Pancreas (tissue), 10 donors: ENCODE measurements at places on chromosomes 6 and 20.

DNA sequence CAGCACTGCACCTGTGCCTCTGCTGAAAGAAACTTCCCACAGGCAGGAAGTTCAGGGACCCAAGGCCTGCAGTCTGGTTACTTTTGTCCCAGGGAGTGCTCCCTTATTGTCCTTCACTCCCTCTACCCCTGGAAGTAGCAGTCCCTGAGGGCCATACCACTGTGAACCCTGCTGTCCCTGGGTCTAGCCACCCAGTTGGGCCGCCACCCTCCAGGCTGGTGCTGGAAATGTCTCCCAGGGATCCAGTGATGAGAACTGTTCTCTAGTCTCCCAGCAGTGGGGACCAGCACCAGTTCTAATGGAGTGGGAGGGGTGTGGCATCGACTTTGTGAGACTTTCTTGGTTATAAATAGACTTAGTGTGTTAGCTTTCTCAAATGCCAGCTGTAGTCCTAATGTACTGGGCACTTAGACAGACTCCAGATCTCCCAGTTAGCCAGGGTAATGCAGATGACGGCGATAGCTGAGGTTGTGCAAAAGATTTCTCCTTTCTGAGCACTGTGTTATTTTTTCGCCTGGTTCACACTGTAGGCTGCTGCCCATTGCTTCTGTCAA lies 462.5 kb downstream of the CDH26 start:
- no peak for DNase-seq

- no peak for DNase-seq
These were observed 251.6 kb upstream of the TAB2 start for GRCh38 chr6:149065658-149066556.

- no peak for DNase-seq
These were observed 365.3 kb upstream of the PTCHD4 start for GRCh38 chr6:48476257-48476656.

DNA sequence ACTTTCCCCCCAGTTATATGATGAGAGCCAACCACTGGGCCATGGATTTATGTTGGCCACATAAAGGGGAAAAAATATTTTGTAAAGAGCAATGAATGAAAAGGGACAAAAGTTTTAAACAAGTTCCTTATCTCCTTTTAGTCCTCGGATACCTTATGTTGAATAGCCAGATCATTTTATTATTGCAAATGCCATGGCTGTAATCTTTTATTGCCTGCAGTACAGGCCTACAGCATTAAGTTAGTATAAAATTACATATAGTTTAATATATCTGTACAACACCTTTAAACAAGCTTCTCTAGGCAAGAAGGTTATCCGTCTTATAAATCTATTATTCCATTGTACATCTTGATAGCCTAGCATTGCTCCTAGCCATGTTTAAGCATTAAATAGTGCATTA lies 93.9 kb upstream of the SLC35B3 start:
- DNase-seq = no peak

DNA sequence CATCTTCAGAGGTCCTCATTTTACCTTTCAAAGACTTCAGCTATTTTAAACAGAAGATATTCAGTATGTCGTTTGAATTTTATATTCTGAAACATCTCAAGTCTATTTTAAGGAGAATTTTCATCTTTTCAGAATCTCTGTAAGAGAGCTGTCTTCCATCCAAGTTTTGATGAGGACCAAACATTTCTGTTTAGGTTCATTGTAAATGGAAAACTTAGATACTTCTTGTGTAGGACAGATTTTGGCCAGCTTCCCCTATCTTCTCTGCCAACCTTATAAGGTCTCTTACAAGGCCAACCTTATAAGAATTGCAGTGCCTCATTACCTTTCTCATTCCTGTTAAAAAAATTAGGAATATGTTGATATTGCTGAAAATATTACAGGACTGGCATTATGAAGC lies 88.1 kb downstream of the AKAP7 start:
- DNase-seq = no peak

DNA sequence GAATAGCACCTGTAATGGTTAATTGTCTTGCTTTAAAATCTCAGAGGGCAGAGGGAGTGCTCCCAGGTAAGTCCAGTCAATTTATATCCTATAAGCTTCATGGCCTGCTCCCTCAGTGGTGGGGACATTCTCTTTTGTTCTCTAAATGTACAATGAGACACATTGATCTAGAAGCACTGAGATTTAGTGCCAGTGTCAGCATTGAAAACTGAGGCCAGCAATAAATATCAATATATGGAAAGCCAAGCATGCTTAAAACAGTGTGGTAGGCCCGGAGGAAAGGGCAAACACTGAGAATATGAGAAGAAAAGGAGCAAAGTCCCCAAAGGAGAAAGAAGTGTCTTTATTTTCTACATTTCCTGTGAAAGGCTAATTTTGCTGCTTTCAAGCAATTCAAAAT lies 68.4 kb upstream of the CCN2 start:
- DNase-seq = no peak

DNA sequence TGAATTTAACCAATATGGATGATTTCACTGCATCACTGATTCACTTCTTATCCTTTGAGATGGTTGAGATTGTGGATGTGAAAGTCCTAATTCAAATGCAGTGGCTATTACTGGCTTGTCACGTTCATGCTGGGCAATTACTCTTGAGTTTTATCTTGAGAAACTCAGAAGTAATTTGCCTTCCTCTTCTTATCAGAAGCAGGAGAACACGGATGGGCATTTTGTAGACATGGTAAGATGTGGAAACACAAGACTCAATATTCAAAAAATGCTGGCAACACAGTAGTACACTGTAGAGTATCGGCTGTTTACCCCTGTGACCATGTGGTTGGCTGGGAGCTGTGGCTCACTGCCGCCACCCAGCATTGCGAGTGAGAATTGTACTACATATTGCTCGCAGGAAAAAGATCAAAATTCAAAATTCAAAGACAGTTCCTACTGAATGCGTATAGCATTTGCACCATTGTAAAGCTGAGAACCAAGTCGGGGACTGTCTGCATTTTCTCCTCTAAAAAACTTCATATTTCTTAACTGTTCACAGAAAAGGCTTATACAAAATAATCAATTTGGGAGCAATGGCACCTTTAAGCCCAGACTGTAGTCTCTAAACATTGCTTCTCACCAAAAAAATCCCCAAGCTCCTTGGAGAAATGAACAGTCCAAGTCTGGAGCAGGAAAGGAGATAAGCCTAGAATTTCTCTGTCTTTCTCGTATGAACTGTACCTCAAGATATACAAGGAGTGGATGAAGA lies 61.9 kb upstream of the ELOVL5 start:
- no peak for DNase-seq

- DNase-seq = peak; percentile 2
These were observed 31.8 kb downstream of the SUN5 start for GRCh38 chr20:32972181-32973076.

DNA sequence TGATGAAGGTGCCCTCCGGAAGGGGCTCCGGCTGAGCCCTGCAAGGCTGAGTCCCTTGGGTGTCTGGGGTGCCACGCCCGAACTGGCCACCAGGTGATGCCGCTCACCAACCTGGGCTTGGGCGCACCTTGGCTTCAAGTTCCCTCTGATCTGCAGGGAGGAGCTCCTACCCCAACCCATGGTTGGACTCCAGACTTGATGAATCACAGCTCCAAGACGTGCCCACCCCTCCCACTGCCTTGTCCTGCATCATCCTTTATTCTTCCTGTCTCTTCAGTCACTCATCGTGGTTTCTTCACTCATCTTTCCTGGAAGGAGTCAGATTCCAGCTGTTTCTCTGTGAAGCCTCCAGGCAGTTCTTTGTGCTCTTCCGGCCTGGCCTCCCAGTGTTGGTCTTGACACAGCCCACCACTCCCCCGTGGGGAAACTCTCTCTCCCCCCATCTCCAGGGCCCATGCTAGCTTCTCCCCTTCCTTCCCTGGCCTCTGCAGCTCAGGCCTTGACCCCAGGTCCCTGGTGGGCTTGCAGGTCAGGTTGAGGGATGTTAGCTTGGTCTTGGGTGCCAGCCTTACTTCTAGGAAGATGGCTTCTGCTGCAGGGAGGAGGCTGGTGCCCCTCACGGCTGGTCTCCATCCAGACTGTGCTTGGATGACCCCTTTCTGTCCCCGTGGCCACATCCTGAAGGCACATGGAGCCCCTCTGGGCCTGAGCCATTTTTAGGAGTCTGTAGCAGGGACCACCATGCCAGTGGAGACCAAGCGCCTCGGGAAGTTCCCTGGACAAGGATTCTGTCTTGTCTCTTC lies 2.6 kb upstream of the ZBP1 start:
- peak; percentile 81 for DNase-seq

DNA sequence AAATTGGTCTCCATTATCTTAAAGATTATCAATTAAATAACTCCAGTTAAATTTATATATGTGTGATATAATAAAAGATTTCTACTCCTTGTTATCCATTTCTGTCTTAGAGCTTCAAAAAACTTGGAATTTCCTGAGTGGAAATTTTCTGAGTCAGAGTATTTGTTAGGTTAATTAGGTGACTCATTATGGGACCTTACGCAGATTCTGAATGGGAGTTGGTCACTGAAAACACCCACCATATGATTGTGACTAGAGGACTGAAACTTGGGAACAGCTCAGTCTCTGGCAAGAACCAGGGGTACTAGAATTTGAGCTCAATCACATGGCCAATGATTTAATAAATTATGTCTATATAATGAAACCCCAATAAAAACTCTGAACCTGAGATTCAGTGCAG lies 125.4 kb upstream of the HMGCLL1 start:
- no peak for DNase-seq

- peak; percentile 57 for DNase-seq
These were observed 3.3 kb upstream of the ACSS1 start for GRCh38 chr20:25061103-25061799.

DNA sequence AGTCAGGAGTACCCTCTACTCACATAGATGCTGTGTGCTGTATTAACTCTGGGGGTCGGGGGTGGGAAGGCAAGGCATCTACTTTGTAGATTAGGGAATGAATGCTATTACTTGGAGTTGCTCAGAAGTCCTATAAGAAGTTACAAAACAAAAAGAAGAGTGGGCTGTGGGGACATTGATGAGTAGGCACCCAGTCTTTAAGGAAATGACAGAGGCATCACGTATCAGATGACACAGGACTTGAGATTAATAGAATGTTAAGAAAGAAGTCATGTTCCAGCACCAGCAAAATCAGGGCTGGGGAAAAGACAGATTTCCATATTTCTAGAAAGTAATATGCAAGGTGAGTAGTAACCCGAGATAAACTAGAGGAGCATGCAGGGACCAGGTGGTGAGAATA lies 19.0 kb upstream of the STXBP5 start:
- no peak for DNase-seq

DNA sequence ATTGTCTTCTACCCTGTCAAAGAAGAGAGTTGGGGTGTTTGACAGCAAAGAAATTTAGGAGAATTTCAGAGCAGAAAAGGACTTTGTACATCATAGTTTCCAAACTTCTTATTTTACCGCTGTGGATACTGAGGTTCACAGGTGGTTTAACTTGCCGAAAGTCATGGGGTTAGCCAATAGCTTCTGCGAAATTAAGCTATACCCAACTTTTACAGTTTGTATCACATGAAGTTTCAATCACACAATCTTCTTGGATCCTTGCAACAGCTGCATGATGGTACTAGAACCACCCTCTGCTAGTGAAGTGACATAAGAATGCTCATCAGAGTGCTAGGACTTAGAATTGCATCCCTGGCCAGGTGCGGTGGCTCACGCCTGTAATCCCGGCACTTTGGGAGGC lies 345.5 kb downstream of the CD83 start:
- DNase-seq = no peak

GRCh38 chr6:129901910-129902309 lies 40.8 kb upstream of the TMEM244 start:
- DNase-seq = no peak
